ENCODE measurements at places on chromosomes 7 and 10.

GRCh38 chr7:34838329-34838728, 180.3 kb downstream of the NPSR1 start:
- no peak for DNase-seq

- no peak for DNase-seq
Measured at GRCh38 chr7:42274053-42274452, 37.0 kb upstream of the GLI3 start.

- DNase-seq, result no peak
Measured at GRCh38 chr10:17120694-17121093, 8.9 kb downstream of the CUBN start.

- DNase-seq, result no peak
Measured at GRCh38 chr10:118980870-118981269, 48.6 kb upstream of the NANOS1 start.

DNA sequence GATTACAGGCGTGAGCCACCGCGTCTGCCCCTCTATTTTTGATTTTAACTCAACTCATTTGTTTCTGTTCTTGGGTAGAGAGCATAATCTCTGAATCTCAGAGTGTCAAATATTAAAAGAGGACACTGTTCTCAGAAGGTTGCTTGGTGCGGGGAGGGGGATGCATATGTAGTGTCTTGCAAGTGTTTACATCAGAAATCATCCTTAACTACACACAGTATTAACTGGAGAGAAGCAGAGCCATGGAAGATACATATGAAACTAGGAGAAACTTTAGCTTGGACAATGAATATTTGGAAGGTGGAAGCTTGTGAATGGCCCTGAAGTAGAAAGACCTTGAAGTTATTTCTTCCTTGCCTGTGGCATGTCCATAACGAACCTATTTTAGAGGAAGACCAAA, 57.5 kb downstream of the XRCC2 start:
- DNase-seq, result no peak

DNA sequence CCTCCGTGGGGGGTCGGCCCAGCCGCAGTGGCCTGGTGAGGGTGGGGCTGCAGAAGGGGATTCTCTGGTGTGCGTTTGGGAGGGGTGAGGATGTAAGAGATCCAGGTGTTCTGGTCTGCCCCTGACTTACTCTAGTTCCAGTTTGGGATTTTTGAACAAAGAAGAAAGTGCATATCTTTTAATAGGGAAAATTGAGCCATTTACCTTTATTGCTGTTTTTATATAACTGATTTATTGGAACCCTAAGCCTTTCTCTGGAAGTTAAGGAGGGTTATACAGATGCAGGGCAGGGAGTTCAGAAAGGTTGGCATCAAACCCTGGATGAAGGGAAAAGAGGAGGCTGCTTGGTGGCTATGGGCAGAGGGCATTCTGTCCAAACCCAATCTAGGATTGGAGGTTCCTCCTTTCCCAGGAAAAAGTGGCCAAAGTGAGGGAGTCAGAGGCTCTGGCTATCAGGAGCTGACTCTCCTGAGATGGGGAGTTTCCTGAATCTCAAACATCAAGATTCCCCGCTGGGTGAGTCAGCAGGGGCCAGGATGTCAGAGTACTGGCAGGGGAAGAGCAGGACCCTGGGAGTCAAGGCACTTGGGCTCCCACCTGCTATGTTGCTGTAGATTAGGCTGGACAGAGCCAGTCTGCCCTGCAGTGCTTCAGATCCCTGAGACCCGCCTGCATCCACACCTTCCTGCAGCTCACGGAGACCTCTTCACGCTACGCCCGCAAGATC, 67.5 kb downstream of the CLIP2 start:
- no peak for DNase-seq

GRCh38 chr10:127157506-127158200, 38.7 kb downstream of the INSYN2A start:
- DNase-seq, result no peak

DNA sequence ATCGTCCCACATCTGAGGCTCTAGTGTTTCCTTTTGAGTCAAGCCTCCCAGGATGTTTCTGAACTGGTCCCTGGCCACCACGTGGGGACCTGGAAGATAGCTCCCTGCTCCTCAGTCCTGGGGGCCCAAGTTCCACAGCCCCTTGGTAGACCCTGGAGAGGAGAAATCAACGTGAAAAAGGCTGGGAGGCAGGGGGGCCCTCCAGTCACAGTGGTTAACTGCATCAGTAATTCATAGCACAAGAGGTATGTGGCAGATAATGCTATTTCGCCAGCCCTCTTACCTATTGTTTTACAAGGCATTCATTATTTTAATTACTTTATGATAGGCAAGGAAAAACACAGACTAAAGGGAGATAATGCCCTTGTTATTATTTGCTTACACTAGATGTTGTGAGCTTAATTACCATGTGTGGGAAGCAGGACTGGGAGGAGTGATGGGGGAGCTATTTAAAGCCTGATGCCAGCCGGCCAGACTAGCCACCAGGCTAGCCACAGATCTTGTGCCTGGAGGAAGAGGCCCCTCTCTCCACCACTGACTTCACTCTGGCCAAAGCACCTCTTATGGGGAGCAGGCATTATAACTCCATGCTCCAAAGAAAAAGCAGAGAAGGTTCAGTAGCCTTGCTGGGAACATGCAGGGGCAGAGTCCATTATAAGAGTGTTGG, 230.7 kb downstream of the KCNMA1 start:
- no peak for DNase-seq

DNA sequence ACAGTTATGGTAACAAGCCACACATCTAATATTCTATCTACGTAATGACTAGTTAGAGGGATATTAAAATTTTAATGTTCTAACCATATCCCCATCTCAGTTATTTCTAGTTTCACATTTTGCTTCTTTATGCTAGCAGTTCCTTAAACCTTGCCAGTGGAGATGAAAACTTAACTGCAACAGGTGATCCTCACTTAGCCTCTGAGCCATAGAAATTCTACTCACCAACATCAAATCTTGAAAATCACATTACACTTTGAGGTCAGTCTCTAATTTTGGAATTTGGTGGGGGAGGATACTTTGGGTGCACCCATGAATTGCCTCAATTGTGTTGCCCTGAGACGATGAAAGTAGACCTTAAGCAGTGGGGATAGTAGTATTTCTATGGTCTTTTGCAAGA, 256.4 kb downstream of the GATA3 start:
- DNase-seq, result no peak

- DNase-seq, result no peak
Measured at GRCh38 chr10:112996462-112996861, 46.4 kb downstream of the TCF7L2 start.

DNA sequence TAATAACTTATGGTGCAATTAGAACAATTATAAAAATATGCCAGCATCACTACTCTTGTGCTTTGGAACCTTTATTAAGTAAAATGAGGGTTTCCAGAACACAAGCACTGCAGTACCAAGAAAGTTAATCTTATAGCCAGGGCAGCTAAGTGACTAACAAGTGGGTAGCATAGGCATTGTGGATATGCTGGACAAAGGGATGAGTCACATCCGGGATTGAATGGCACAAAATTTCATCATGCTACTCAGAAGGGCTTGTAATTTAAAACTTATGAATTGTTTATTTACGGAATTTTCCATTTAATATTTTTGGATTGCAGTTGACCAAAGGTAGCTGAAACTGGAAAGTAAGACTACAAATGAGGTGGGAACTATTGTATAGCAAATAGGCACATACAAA, 250.6 kb downstream of the C7orf25 start:
- DNase-seq, result no peak

DNA sequence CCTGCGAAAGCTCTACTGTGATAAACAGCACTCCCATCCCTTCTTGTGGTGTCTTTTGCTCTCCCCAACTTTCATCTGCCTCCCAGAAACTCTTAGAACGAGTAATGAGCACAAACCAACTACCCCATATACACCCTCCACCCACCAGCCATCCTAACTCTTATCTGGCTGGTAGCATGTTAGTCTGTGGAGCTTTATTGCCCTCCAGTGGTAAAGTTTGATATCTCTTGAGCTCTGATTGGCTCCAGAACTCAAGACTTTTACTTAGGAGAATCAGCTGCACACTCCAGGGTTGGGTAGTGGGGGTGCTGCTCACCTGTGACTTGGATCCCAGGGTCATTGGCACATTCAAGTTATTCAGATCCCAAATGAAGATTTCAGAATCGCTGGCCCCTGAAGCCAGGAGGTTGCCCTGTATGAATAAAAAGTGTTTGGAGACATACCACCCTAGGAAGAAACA, 10.9 kb downstream of the SEC31B start:
- DNase-seq, result no peak

DNA sequence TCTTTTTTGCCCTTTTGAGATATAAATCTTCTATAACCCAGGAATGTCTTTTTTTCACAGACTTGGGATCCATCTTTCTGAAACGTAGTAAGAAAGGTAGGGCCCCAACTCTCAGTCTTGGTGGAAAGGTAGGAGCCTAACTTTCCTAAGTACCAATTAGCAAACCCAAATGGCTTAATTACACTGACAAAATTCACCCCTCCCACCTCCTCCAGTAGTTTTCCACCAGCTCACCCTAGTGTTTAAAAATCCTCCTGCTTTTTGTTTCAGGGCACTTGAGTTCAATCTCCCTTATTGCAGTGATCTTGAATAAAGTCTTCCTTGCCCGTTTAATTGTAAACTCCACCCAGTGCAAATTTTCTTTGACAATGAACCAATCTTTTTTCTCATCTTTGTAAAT, 600.0 kb downstream of the PHTF2 start:
- DNase-seq, result no peak

DNA sequence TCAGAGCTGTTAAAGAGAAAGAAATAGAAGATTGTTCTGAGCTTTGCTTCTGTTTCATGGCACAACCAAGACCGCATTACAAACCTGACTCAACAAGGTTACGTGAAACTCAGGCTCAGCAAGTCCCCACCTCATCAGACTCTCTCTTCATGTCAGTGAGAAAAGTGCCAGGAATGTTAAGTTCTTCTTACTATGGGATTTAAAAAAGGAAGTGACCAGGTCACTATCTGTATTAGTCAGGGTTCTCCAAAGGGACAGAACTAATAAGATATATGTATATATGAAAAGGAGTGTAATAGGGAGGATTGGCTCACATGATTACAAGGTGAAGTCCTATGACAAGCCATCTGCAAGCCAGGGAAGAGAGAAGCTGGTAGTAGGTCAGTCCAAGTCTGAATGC, 25.4 kb upstream of the PAPSS2 start:
- no peak for DNase-seq

- DNase-seq, result no peak
Measured at GRCh38 chr10:122164815-122165483, 106.1 kb upstream of the BTBD16 start.

- DNase-seq, result no peak
Measured at GRCh38 chr10:48945441-48946130, 5.9 kb upstream of the LRRC18 start.

GRCh38 chr10:76177936-76178335, 746.5 kb downstream of the LRMDA start:
- no peak for DNase-seq

DNA sequence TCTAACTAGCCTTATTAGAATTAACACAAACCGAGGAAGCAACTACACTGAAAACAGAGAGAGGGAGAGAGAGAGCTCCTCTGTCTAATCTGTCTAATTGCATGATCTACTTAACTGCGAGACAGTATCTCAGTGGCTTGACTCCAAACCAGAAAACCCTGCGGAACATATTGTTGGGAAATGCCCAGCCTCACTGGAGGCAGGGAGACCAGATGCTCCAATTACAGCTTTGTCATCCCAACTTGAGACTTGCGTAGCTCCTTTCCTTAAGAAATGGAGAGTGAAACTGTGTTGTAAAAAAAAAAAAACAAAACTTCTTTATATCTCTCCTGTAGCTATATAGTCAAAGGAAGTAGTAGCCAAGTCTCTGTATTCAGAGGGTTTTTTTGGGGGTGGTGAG, 52.0 kb upstream of the ZNRF2 start:
- no peak for DNase-seq
